ENCODE measurements at places on chromosomes 6 and 20.

DNA sequence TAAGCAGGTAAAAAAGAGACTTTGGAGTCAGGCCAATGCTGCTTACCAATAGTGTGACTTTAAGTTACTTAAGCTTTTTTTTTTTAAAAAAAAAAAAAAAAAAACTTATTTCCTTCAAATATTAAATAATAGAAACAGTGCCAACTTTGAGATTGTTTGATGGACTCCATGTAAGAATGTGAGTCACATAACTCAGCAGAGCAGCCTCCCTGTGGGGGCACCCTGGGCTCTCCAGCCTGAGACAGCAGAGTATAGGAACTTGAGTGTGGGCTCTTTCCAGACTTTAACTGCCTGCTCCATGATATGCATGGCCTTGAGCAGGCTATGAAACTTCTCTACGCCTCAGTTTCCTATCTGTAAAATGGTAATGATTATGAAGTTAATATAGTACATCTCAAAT lies 113.3 kb upstream of the SAMD5 start:
- DNase-seq = peak; percentile 19

GRCh38 chr20:2507875-2508630 lies 662 bp downstream of the ZNF343 start:
- DNase-seq = peak; percentile 73

DNA sequence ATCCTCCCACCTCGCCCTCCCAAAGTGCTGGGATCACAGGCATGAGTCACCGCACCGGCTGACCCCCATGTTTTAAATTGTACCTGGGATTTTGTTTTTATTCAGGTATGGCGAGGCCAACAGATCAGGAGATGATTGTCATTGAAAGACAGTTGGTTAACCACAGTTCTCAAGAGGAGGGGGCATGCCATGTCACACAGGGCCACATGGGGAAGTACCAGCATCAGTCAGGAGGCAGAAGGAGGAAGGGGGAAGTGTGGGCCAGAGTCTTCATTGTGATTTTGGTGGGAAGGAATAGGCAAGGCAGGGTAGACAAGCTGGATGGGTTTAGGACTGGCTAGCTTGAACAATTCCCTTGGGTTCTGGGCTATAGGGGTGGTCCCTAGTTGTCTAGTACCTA lies 9.9 kb upstream of the MMP9 start:
- no peak for DNase-seq

DNA sequence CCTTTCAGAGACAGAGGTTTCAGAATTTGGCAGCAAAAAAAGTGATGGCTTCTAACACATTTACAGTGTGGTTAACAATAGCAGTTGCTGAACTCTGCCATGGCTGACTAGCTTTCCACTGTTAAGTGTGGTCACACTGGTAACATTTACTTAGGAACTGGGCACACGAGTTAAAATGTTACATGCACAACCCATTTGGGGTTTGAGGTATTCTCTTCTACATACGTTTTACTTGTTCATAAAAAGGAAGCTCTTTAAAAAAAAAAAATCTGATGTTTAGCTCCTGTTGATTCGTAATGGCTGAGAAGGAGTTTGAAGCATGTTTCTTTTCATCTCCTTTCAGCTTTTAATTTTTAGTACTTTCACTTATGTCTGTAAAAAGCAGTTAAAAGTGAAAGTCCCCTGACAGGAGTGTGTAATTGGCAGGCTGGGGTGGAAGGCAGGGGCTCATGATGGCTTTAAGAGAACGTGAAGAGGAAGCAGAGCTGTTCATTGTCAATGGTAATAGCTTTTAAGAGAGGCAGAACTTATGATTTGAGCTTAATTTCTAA lies 245.9 kb downstream of the FARS2 start:
- DNase-seq = no peak

DNA sequence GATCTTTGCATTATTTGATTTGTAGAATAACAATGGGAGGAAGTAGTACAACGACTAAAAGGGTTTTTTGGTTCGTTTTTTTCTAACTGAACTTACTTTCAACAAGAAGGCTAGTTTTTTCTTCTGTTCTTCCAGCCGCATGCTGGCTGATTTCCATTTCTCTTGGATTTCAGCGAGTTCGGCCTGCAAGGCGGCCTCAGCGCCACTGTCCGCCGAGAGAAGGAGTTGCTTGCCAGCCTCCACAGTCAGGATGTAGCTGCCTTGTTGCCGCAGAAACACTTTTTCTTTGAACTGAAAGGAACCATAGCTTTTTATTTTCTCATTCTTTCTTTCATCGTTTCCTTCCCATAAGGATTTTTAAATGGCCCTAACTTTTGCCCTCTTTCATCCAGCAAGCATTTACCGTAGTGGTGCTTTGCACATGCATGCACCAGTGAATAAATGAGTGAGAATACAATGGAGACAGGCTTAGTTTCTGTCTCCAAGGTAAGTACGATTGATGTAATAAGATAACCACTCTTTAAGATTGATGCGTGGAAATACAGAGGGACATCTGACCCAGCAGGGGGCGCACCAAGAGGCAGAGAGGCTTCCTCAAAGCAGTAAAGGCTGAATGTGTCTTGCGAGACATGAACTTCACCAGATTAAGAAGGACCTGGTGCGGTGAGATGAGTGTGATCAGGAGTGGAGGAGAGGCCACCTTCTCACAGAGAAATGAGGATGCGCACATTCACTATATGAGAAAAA lies 398.8 kb downstream of the ESR1 start:
- peak; percentile 42 for DNase-seq

DNA sequence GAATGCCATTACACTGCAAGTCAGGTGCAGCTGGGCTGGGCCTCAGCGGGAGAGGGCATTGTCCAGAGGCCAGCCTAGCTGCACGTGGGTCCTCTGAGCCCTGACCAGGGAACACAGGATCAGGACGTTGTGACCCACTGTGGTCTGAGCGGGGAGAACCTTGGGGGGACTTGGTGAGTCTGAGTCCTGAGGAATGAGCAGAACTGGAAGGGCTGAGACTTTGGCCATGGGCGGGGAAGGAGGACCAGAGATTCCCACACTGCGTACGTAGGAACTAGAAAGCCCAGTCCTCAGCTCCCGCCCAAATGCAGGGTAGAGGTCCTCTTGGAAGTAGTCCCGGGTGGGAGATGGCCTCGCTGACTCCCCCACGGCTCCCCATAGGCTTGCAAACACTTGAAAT lies 42.5 kb downstream of the GABRR2 start:
- no peak for DNase-seq

DNA sequence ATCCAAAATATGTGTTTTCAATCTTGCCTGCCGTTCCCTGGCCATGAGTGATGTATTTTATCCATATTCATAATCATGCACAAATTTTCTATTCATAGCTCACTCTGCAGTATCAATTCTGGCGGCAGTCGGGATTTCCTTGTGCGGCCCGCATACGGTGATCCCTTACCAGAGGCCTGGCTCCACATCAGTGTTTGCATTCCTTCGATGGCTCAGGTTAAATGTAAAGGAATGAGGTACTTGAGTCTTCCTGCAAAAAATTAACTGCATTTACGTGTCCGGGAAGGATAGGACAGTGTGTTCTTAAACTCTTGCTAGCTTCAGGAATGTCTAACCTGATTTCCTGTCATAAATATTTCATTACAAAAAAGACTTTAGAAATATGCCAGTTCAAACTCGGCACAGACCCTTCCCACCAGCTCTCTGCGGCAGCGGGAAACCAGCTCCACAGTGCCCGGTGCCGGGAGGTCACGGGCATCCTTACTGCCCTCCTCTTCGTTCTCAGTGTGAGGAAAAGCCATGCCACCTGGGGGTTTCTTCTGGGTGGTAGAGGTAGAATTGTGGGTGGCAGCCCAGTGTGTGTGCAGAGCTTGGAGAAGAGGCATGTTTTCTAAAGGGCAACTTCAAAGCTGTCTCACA lies 154.5 kb downstream of the MOXD1 start:
- DNase-seq = no peak

GRCh38 chr6:35543459-35544193 lies 30.9 kb upstream of the TULP1 start:
- DNase-seq = no peak

DNA sequence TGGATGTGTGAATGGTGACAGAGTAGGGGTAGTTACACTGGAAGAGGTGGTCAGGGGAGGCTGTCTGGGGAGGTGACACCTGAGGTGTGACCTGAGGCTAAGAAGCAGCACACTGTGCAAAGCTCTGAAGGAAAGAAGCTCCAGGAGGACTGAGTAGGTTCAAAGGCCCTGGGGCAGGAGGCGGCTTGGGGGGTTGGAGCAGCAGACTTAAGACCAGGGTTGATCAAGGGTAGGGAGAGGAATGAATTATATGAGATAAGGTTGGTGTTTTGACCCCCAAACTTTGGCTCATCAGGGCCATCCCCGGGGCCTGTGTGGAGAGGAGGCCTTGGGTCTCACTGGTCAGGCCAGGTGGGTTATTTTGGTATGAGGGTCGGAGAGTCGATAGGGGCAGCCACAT lies 166.1 kb downstream of the GRM4 start:
- DNase-seq = no peak

- DNase-seq = peak; percentile 67
Measured at GRCh38 chr6:6678185-6678671, 89.7 kb downstream of the LY86 start.

- no peak for DNase-seq
Measured at GRCh38 chr6:137315081-137315480, 95.9 kb upstream of the IFNGR1 start.

DNA sequence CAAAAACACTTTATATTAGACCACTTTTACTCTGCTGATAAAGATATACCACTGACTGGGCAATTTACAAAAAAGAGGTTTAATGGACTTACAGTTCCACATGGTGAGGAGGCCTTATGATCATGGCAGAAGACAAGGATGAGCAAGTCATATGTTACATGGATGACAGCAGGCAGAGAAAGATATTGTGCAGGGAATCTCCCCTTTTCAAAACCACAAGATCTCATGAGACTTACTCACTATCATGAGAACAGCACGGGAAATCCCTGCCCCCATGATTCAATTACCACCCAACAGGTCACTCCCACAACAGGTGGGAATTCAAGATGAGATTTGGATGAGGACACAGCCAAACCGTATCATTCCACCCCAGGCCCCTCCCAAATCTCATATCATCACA lies 1383.8 kb upstream of the MAP3K7 start:
- no peak for DNase-seq

DNA sequence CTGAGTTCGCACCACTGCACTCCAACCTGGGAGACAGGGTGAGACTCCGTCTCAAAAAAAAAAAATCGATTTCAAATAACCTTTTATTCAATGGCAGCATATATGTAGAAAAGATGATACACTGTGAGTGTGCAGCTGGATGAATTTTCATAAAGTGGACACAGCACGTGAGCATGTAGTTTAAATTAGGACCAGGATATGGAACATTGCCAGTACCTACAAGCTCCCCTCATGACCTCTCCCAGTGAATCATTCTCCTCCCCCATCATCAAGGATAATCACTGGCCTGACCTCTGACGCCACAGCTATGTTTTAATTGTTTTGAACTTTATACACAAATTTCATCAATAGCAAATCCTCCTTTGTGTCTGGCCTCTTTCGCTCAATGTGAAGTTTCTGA lies 53.8 kb upstream of the HDAC2 start:
- peak; percentile 79 for DNase-seq

DNA sequence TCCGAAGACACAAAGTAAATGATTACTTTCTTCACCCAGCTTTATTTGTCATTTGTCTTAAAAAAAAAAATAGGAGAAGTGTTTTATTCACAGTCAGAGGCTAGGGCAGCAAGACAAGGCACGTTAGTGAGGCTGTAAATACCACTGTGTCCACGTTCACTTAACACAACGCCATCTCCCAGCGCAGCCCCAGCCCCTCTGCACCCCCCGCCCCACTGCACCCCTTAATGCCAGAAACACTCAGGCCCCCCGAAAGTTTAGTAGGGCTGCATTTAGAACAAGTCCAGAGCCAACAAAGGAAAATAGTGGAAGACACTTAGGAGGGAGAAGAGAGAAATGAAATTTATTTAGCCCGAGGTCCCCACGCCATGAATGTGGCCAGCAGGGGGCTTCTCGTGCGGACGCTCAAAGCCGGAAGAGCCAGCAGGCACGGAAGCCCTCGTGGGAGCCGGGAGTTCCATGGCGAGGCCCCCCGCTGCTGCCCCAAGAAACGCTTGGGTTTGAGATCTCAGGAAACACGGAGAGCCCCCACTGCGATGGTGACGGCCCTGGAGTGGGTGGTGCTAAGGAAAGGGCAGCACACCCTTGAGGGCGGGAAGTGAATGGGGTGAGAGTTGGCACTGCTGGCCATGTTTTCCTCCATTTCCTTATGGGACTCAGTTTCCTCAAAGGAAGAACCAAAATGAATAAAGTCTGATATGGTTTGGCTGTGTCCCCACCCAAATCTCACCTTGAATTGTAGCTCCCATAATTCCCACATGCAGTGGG lies 50.2 kb downstream of the IYD start:
- peak; percentile 53 for DNase-seq

- DNase-seq = no peak
Measured at GRCh38 chr6:46393940-46394337, 97.3 kb downstream of the RCAN2 start.

- no peak for DNase-seq
Measured at GRCh38 chr6:16375206-16375605, 136.8 kb downstream of the GMPR start.

- DNase-seq = no peak
Measured at GRCh38 chr6:41136911-41137310, 17.2 kb downstream of the TREML1 start.

DNA sequence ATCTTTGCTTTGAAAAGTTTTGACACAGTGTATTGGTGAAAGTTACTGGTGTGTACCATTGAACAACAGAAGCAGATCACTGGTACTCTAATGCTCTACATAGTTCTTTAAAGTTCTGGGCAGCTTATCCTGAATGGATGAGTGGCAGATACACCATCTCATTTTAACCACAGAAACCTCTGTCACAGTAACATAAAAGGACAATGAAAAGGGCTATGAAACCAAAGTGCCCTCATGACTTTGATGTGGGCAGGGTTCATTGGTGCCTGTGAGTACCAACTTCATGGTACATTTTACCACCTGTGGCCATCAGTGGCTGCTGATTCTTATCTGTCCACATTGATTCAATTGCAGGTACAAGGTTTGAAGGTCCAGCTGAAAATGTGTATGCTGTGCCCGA lies 285.7 kb upstream of the PREP start:
- DNase-seq = no peak

GRCh38 chr20:59222253-59223181 lies 58.9 kb downstream of the ZNF831 start:
- peak; percentile 64 for DNase-seq

DNA sequence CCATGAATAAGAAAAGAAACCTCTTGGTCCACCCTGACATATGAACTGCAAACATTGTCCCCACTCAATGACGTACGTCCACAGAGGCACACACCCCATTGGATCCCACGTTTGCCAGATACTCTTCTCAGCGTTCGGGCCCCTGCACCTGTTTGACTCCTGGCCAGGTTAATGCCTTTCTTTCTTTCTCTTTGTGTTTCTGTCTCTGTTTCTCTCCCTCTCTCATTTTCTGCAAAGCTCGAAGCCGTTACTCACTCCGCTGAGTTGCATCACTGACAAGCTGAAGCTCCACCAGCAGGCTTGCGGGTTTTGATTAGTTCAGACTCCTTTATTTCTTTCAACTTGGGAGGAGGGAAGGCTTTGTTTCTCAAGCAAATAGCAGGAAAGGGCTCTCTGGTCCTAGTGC lies 135.5 kb upstream of the SUPT3H start:
- DNase-seq = no peak

GRCh38 chr6:11429577-11429976 lies 108.0 kb upstream of the TMEM170B start:
- no peak for DNase-seq

- DNase-seq = no peak
Measured at GRCh38 chr6:50585441-50586330, 127.6 kb upstream of the TFAP2D start.
